Activated CD4-positive, alpha-beta T cell treated with anti-CD3 and anti-CD28 coated beads for 1 hour (primary cell): ENCODE measurements at places on chromosomes 6 and 20.

GRCh38 chr20:18705910-18706309 is 107.7 kb upstream of the SCP2D1 start:
- no peak for DNase-seq

DNA sequence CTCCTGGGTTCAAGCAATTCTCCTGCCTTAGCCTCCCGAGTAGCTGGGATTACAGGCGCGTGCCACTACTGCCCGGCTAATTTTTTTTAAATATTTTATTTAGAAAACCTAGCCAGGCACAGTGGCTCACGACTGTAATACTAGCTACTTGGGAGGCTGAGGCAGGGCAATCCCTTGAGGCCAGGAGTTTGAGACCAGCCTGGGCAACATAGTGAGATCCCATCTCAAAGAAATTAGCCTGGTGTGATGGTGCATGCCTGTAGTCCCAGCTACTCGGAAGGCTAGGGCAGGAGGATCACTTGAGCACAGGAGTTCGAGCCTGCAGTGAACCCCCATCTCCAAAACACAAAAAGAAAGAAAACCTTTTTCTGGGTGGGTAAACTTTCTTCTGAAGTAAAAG is 2.4 kb downstream of the SLC44A4 start:
- no peak for DNase-seq

DNA sequence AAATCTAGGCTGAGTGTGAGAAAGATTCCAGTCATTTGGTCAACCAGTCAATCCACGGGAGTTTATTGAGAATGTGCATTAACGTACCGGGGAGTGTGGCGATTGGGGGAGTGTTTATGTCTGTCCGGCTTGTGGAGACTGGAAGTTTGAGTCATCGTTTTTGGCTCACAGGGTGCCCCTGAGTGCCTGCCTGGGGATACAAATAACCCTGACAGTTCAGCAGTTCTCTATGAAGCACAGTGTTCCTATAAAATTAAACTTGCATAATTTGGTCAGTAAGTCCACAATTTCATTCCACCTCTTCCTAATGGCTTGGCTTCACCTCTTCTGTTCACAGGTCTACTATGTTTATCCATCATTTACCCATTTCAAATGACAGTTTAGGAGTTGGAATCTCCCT is 72.6 kb upstream of the PLEKHG1 start:
- DNase-seq = no peak

DNA sequence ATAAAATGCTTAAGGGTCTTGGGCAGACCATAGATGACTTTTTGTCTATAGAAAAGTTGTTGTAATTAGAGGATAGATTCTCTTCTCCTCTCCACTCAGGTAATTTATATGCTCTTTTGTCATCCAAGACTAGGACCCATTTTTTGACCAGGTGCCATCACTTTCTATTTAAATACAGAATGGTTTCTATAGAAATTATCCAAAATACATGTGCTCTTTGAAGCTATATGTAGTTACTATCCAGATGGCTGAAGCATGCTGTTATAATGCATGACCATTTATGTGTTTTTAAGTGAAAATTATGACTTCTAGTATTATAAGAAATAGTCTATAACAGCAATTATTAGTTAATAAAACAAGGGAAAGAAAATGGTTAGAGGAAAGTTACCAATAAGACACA is 3.0 kb upstream of the MLIP start:
- DNase-seq = no peak

GRCh38 chr6:154134471-154135147 is 95.6 kb downstream of the OPRM1 start:
- DNase-seq = no peak
